Activated T-helper 1 cell treated with anti-CD3 and anti-CD28 coated beads, Interleukin-2, amount 50 U/mL, for 16 hours (primary cell): ENCODE measurements at places on chromosomes 6 and 20.

- DNase-seq = no peak
Observed at GRCh38 chr6:164130151-164130550, 715.6 kb downstream of the QKI start.

DNA sequence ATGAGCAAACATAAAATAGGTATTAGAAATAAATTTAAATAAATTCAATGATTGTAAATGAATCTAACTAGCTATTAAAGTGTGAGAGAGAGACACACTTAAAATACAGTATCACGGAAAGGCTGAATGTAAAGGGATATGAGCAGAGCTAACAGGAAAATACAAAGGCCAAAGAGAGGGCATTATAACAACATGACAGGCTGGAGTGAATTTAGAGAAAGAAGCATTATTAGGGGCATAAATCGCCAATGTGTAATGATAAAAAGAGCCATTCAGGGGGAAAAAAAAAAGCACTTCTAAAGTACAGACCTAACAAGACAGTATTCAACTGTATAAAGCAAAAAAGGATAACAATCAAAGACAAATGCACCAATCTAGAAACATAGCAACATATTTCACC, 28.1 kb downstream of the DACT2 start:
- no peak for DNase-seq

DNA sequence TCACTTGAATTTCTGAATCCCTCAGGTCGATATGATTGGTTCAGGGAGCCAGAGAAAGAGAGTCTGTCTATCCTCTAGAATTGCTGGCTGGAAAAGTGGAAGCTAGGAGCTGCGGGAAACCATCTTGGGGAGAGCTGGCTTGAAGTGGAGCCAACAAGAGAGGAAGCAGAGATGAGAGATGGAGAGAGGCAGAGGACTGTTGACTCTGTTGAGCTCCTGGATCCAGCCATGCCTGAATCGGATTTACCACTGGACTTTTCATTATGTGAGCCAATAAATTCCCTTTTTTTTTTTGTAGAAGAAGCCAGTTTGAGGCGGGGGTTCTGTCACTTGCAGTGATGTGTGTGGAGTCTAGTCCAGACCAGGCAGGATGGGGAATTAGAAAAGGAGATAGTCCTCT, 13.9 kb upstream of the SLC9A8 start:
- DNase-seq = no peak

GRCh38 chr6:36853325-36853724, 14.1 kb upstream of the CPNE5 start:
- DNase-seq = no peak

DNA sequence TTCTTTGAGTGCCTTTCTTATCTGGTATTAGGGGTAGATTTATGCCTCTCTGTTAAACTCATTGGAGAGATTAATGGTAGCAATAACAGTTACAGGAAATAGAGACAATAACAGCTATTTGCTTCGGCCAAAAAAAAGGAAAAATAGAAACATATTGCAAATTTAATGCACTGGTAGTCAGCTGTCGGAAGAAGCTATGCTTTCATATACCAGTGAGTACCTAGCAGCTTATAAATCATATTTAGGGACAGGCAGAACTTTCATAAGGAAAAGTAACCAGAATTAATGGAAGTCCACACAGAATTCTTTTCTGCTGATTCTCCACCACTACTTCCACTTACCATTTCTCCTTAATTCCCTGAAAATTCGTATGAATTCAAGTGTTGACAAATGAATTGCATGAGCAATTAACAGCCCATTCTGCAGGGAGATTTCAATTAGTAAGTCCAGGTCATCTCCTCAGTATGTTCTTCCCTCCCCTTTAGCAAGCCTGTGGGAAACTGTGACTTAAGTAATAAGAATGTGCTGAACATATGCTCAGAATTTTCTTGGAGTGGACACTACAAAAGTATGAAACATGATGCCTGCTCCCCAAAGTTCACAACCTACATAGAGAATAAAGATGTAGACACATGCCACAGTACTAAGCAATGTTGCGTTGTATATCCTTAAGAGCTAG, 196.7 kb upstream of the KCNQ5 start:
- DNase-seq = no peak

DNA sequence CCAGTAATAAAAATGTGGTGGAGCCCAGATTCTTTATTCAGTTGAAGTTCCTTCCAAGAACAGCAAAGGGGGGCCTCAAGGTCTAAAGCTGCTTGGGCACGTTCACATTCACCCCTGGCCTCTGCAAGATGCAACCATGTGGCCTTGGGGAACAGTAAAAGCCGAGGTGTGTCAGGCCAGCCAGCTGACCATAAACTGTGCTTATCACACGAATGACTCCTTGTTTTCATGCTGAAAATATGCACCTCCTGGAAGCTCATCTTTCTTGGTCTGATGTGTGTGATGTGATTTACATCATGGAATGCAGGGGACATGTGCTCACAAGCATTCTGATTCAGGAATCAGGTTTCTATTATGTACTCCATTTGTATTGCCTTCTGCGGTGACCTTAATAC, 211.6 kb upstream of the MARCKS start:
- no peak for DNase-seq

- no peak for DNase-seq
Observed at GRCh38 chr20:25017257-25017803, 24.8 kb upstream of the APMAP start.

DNA sequence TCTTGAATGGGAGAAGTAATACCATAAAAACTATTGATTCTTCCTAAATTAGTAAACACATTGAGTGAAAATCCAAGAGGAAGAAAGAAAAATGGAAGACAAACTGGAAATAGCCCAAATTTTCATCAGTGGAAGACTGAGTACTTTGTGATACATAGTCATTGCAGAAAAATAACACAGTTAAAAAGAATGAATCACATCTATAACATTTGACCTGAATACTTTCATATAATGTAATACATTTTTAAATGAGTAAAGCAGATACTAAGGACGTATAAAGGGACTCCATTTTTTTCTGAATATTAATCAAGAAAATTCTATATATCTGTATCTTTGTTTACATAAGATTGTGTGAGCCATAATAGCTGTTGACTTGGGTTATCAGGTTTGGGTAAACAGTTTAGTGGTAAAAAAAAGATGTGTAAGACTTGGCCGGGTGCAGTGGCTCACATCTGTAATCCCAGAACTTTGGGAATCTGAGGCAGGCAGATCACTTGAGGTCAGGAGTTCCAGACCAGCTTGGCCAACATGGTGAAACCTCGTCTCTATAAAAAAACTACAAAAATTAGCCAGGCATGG, 4.3 kb upstream of the SLC17A2 start:
- no peak for DNase-seq

GRCh38 chr6:104484626-104485025, 375.1 kb downstream of the HACE1 start:
- no peak for DNase-seq

GRCh38 chr20:47850146-47850545, 64.9 kb upstream of the SULF2 start:
- DNase-seq = no peak

- DNase-seq = no peak
Observed at GRCh38 chr6:2986722-2987221, 12.9 kb upstream of the NQO2 start.

DNA sequence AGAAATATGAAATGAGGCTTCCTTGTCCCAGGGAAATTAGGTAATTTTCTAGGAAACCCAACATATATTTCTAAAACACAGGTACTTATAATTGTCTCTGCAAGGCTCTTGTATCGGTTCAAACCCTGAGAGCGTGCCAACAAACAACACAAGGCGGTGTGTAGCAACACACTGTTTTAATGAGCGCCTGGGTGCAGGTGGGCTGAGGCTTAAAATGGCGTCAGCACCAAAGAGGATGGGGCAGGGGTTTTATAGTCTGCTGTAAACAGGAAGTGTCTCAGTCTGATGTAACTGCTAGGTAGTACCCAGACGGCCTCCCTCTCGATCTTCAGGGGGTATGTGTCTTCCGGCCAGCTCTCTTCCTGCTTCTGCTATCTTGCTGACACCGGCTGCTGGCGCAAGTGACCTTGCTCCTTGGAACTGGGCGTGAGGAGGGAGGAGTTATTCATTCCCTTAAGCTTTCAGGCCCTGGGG, 69.7 kb downstream of the EPB41L2 start:
- no peak for DNase-seq

DNA sequence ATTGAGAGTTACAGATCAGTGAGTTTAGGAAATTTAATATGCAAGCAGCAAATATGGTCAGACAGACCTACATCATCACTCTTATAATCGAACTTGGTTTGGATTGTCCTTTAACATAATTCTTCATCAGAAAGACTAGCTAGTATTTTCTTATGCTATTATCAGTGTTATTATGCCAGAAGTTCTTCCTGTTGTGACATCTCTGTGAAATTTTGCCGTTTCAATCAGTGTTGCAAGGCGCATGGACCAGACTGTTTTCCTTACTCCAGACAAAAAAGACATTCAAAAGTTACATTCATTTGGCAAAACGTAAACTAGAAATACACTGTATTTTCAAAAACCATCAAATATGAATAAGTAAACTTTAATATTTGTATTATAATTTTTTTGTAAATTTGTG, 5.7 kb upstream of the TENT5A start:
- DNase-seq = no peak
